ENCODE measurements at places on chromosomes 1 and 21.

DNA sequence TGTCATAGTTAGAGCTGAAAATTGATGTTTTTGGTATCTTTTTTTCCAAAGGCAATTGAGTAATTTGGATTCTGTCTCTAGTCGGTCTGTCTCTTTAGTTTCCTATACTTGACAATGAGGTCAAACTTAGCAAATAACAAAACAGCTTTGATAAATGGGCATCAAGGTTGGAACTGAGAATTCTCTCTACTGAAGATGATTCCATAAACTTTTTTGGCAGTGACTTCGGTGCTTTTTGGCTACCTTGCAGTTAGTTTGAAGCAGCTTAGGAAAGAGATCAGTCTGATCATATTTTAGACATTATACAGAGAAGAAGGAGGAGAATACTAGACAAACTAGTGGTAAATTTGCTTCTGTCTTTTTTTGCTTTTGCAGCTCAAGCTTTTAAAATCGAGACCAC is 559 bp downstream of the VCAM1 start:
- DNase-seq, result no peak

DNA sequence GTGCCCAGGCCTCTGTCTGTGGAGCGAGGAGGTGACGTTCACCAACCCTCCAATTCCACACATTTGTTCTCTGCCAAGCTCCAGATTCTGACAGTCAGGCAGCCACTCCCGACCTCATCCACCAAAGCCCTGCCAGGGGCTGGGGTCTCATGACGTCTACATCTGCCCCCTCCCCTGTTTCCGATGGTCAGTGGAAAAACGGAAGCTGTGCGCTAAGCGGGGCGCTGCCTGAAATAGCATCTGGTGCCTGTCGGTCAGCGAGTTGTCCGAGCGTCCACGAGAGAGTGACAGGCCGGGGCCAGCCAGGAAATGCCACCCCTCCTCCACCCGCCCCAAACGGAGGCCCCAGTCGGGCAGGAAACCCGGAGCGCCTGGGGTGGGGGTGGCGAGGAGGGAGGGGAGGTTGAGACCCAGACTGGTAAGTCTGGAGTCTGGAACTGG is 3.2 kb upstream of the TAL1 start:
- no peak for DNase-seq

- DNase-seq, result no peak
Measured at GRCh38 chr1:199302554-199302953, 663.7 kb downstream of the PTPRC start.

DNA sequence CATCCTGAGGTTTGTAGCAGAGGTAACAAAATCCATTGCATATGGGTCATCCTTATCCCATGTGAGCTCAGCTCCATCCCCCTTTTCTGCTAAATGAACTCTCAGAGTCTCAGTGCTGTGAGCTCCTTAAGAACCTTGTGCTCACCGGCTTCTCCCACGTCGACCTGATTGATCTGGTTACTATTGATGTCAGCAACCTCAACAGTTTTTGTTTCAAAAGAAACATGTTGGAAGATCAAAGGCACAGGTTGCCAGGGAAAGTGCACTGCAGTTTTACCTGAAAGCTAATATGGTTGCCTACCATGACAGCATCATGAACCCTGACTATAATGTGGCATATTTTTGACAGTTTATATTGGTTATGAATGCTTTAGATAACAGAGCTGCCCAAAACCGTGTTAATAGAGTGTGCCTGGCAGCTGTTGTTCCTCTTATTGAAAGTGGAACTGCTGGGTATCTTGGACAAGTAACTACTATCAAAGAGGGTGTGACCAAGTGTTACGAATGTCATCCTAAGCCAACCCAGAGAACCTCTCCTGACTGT is 131.4 kb downstream of the HS2ST1 start:
- DNase-seq, result no peak

- no peak for DNase-seq
Measured at GRCh38 chr21:43813656-43813980, 24.2 kb downstream of the RRP1 start.

GRCh38 chr1:188782220-188782841 is 1695.3 kb downstream of the BRINP3 start:
- DNase-seq, result peak; percentile 8

- no peak for DNase-seq
Measured at GRCh38 chr1:201217146-201217545, 26.5 kb downstream of the IGFN1 start.

GRCh38 chr1:173205146-173206051 is 1.7 kb downstream of the TNFSF4 start:
- DNase-seq, result no peak

DNA sequence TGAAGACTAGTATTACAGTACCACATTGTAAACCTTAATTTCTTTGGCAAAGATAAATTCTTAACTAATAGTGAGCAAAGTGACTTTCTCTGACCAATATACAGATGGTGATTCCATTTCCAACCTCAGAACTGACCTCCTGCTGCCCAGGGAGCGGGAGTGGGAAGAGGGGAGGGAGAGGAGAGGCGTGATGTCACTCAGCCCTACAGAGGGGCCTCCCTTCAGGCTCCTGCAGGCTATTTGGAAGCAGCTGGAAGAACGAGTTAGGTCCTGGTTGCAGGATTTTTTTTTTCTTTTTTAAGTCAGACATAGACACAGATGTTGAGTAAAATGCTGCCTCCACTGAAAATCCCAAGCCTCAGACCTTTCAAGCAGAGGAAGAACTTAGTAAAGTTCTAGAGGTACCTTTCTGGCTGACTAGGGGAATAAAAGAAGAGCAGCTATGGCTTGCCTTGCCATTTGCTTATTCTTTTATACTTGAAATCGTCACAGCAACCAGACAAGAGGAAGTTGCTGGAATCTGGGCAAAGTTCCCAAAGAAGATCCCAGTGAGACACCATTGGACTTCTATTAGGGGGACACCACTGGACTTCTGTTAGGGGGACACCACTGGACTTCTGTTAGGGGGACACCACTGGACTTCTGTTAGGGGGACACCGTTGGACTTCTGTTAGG is 54.5 kb downstream of the EXO1 start:
- DNase-seq, result no peak

DNA sequence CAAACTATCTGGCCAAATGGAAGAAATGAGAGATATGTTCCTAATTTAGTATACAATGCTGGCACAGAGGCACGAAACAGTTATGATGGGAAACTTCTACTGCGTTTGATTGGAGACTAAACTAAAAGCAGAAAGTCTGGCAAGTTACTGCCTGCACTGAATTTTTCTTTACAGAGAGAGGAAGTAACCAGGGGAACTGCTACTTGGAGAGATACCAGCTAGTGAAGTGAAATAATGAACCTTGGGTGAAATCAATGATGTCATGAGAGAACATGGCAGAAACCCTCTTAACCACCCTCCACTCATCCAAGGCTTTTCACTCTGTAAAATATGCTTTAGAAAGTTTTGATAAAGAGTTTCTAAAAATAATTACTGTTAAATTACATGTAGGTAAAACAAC is 29.3 kb downstream of the NIBAN1 start:
- DNase-seq, result no peak

DNA sequence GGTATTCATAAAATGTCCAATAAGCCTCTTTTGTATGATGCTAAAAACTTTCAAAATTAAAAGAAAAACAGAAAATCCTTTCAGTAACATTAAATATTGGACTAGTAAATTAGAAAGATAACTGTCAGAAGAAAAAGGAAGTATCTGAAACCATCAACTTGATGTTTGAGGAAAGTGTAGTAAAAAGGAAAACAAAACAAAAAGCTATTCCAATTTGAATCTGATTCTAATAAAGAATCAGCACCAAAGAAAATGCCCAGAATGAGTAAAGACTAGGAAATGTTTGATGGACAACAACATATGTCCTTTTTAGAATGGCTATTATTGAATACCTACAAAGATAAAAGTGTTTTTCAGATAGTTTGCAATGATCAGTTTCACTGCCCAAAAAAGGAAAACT is 79.9 kb upstream of the RBM34 start:
- no peak for DNase-seq

GRCh38 chr1:101216623-101217022 is 20.2 kb upstream of the S1PR1 start:
- no peak for DNase-seq

DNA sequence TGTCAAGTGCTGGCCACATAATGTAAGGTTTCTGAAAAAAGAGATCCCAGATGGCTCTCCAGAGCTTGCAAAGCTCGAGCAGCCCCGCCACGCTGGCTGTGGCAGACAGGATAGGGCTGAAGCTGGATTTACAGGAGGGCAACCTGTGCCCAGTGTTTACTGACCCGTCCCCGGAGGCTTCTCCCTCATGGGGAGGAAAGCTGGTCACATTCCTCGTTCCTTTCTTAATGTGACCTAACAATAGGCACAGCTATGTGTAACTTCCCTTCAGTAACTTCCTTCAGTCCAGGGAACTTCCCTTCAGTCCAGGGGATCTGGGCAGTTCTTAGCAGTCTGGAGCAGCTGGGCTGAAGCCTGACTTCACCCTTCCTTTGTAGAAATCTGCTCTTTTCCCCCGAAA is 7.7 kb downstream of the SLFNL1 start:
- DNase-seq, result no peak

GRCh38 chr21:35482933-35483662 is 434.0 kb upstream of the RUNX1 start:
- DNase-seq, result no peak

GRCh38 chr1:80413969-80414368 is 1386.8 kb upstream of the ADGRL2 start:
- DNase-seq, result no peak

- DNase-seq, result no peak
Measured at GRCh38 chr1:19360016-19360415, 47.9 kb downstream of the SLC66A1 start.

DNA sequence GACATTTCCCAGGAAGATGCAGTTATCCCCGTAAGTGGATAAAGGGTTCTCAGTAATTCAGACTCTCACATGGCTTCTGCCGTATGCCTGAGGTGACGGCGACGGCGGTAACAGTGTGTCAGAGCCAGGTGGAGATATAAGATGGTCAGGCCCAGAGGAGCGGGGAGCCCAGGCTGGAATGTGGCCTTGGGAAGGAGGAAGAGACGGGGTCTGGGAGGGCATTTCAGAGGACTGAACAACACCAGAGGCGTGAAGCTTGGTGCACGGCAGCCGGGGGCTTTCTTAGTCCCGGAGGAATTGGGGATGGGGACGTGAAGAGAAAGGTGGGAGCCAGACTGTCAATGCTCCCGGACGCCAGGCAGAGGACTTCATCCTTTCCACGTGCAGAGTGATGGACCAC is 1.0 kb downstream of the RER1 start:
- DNase-seq, result no peak

GRCh38 chr1:19619697-19620384 is 24.3 kb upstream of the NBL1 start:
- DNase-seq, result no peak

Measured in NCI-H187 (cell line).